ENCODE measurements at places on chromosomes 7 and 10.

DNA sequence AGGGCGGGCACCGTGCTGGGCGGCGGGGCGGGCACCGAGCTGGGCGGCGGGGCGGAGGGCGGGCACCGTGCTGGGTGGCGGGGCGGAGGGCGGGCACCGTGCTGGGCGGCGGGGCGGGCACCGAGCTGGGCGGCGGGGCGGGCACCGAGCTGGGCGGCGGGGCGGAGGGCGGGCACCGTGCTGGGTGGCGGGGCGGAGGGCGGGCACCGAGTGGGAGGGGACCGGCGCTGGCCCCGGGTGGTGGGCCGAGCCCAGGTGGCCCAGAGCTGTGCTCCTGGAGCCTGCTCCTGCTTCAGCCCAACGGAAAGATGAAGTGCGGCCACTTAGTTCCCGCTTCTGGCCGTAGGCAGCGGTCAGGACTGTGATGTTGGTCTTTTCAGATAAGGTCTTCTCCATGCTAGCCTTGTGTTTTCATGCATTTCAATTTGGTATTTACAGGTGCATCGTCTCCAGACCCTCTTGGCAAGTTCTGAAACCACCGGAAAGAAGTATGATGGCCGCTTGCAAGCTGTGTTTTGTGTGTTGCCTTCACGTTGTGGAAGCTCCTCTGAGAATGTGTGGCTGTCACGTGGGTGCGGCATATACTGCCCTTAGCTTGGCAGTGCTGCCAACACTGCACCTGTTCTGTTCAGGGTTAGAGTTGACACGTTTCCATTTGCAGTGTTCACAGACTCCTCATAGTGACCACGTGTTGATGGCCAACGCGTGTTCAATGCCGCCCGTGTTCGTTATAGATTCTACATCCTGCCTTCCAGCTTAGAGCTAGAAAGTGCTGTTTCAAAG lies 25.2 kb downstream of the IQCE start:
- no peak for DNase-seq

- DNase-seq: no peak
These were observed 17.1 kb downstream of the MBL2 start for GRCh38 chr10:52755297-52756062.

- DNase-seq: no peak
These were observed 70.0 kb upstream of the CYP26C1 start for GRCh38 chr10:92990615-92991014.

DNA sequence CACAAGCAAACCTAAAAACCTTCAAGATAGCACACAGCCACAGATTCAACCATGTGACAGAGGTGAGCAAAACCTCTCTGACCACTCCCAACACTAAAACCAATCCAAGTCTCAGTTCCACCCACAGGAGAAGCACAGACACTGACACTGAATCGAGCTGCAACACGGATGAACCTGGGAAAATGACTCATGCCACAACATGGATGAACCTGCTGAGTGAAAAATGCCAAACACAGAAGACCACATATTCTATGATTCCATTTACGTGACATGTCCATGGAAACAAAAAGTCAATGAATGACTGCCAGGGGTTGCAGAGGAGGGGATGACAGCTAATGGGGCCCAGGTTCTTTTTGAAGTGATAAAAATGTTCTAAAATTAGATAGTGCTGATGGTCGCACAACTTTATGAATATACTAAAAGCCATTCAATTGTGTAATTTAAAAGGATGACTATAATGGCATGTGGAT lies 22.0 kb downstream of the CYTH3 start:
- DNase-seq: no peak

DNA sequence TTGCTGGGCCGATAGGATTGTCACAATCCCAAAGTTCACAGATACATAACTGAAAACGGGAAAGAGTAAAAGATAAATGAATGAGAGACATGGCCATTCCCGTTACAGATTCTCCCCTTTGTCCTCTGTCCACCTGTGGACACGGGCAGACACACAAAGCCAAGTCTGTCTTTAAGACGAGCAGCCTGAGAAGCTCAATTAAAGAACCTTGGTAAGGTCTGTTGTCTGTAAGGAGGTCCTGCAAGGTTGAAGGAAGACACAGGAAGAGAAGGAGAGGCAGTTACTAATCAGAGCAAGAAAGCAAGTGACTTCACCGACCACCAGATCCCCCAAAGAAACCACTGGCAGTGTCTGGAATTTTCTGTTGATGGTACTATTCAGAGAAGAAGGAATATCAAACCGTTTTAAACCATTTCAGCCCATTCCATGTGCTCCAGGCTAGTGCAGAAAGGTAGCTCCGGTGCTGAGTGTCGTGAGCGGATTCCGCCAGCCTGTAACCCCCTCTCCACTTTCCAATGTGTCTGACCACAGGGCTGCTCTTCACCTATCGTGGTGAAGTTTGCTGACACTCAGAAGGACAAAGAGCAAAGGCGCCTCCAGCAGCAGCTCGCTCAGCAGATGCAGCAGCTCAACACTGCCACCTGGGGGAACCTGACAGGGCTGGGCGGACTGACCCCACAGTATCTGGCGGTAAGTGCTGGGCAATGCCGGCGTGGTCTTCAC lies 252.6 kb downstream of the CELF2 start:
- peak; percentile 47 for DNase-seq
